Germinal center (tissue), 1 donor: ENCODE measurements at places on chromosomes 11 and 22.
A peak's percentile ranks its signal among the peaks of the same experiment; 100 is the strongest.

DNA sequence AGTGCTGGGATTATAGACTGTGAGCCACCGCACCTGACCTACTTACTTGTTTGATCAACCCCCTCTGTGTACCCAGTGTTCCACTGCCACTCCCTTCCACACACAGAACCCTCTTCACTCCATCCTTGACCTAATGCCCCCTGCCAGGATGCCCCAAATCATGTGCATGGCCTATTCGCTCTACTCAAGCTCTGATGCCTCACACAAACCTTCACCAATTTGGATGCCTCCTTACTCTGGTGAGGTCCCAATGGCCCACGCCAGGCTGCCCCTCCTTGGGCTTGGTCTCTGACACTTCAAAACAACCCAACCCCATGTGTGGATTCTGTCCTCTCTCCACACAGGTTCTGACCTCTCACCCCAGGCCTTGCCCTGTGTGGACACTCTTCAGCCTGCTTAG, 9.4 kb upstream of the PSMC3 start:
- DNase-seq, result no peak

- DNase-seq, result peak; percentile 65
Observed at GRCh38 chr22:33325232-33326004, 267.2 kb upstream of the SYN3 start.

- DNase-seq, result peak; percentile 94
Observed at GRCh38 chr22:21657360-21658032, 8.3 kb upstream of the PPIL2 start.

- DNase-seq, result no peak
Observed at GRCh38 chr11:8261921-8262551, 1.6 kb downstream of the LMO1 start.

DNA sequence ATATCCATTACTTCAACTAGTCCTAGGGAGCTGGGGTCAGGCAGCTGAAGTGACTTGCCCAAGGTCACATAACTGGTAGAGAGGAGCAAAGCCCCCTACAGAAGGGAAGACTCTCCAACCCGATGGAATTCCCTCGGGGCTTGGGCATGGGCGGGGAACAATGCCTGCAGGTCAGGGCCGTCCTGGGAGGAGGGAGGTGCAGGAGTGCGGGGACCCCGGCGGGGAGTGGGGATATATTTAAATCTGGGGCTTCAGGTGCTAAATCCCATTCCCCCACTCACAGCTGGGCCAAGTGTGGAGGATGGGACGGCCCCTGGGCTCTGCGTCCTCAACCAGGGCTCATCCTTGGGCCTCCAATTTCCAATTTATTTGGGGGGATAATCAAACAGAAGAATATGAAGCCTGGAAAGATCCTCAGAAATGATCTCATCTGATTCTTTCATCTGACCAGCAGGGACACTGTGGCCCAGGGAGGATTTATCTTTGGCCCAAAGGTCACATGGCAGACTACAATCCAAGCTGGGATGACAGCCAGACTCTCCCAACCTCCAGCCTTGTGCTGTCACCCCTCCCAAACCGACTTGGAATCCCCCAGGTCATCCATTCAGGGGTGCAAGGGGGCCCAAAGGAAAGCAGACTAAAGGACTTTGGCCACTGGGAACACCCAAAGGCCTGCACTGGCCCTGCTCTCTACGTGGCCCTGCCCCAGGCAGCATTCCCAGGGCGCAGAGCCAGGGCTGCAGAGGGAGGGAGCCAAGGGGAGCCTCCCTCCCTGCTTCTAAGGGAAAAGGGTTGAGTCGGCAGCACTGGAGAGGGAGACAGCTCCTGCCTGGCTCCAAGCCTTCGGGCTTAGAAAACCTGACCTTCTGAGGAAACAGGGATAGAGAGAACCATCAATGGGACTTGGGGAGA, 8.7 kb upstream of the C1QTNF6 start:
- no peak for DNase-seq

- no peak for DNase-seq
Observed at GRCh38 chr22:45629469-45630089, 42.1 kb upstream of the ATXN10 start.

- no peak for DNase-seq
Observed at GRCh38 chr11:76243193-76243956, 37.1 kb upstream of the WNT11 start.

- no peak for DNase-seq
Observed at GRCh38 chr11:60809691-60810090, 24.6 kb downstream of the MS4A10 start.

DNA sequence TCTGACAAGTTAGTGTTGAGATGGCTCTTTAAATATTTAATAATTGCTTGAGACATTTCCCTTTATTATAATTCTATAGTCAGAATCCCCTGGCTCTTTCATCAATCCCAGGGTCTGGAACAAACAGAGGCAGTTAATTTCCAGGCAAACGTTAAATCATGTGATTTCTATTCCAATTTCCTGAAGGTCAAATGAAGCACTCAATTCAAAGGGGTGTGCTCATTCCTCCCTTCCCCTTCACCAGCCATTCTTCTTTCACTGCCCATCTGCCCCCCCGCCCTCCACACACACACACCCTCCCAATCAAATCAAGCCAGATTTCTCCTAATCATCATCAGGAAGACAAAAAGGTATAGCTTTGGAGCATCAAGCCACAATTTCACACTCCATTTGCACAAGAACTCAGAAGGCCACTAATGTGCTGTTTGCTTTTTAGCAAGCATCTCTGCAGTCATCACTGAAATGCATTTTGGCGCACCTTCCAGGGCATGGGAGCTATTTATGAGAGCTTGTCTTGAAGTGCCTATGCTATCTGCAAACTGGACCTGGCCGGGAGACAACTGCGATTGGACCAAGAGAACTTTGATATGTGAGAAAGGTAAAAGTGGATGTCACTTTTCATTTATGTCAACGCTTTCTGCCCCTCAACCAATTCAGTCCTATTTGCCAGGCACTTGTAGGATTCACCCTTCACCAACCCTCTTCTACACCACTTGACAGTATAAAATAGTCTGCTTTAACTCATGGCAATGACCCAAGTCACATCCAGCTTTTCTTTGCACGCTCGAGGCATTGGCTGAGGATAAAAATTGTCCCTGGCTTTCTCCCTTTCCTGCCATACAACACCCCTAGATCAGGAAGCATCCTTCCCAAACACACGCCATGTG, 315.1 kb upstream of the API5 start:
- DNase-seq, result no peak

GRCh38 chr22:29780748-29781676, 13.8 kb downstream of the UQCR10 start:
- DNase-seq, result no peak

- no peak for DNase-seq
Observed at GRCh38 chr11:100691896-100692653, 5.0 kb downstream of the ARHGAP42 start.

DNA sequence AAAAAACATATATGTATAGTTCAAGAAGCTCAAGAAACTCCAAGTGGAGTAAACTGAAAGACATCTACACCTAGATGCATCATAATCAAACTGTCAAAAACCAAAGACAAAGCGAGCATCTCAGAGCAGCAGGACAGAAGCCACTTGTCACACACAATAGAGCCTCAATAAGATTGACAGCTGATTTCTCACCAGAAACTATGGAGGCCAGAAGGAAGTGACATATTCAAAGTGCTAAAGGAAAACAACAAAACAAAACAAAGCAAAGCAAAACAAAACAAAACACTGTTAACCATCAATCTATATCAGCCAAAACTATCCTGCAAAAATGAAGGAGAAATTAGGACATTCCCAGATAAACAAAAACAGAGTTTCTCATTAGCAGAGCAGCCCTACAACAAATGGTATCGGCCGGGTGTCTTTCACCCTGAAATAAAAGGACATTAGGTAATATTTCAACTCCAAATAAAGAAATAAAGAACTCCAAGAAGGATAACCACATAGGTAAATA, 65.8 kb upstream of the SEPTIN5 start:
- DNase-seq, result no peak

DNA sequence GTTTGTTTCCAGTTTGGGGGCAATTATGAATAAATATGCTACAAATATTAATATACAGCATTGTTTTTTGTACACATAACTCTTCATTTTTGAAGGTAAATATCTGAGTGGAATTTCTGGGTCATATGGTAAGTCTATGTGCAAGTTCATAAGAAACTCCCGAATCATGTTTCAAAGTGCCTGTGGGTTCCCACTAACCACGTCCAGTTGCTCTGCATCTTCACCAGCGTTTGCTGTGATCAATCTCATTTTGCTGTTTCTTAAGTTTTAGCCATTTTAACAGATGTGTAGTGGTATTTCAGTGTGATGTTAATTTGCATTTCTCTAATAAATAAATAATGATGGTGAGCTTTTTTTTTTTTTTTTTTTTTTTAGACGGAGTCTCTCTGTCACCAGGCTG, 14.2 kb upstream of the CSRP3 start:
- no peak for DNase-seq

GRCh38 chr22:23571486-23571885, 8.6 kb downstream of the IGLL1 start:
- DNase-seq, result no peak

DNA sequence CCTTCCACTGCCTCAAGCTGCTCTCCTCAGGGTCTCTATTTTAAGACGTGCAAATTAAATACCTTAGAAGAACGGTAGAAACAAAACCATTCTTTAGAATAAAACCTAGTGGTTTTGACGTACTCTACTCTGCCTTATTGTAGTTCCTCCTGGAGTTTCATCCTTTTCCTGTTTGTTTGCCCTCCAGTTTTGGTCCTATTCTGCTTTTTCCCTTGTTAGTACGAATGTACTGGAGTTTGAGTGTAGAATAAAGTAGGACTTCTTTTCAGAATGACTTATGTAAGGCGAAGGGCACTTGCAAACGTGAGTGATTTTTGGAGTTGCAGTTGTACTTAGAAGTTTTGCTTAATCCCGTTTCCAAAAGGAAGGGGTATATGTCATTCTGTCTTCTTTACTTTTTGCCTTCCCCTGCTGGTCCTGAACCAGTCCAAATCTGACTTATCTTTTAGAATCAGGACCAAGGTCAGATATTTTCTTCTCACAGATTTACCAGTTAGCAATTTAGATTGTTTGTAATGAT, 1.4 kb downstream of the SIK2 start:
- DNase-seq, result no peak

- no peak for DNase-seq
Observed at GRCh38 chr11:58334708-58335107, 24.2 kb downstream of the OR5B17 start.

DNA sequence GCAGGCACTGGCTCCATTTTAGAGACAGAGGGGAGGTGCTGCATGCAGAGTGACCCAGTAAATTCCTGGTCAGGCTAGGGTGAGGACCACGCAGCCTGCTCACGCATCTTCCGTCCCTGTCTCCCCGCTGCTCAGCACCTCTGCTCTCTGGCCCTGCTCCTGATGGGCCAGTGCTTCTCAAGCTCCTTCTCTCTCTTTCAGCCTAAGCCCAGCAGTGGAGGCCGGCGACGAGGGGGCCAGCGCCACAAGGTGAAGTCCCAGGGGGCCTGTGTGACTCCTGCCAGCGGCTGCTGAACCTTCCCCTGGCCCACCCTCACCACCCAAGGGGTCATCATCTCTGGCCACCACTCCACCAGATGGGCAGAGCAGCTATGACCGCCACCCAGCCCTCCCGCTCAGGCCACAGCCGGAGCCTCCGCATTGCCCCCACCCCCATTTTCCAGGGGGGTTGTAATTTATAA, 24.7 kb downstream of the GTPBP1 start:
- no peak for DNase-seq

DNA sequence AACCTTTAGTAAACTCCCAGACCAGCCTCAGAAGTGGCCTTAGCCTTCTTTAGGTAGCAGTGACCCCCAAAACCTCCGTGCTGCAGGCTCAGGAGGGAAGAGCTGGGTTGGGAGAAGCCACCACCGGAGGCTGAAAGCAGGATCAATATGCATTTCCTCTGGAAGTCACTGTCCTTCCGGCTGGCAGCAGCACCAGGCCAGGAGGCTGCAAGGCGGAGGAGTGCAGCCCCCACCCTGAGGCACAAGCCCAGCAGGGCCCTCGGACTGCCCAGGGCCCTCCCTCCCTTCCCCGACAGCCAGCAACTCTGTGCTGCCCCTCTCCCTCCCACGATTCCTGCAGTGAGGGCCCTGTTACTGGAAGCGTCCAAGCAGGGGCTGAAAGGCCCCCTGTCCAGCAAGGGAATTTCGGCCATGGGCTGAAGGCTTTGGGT, 3.2 kb upstream of the NRXN2 start:
- DNase-seq, result no peak

- DNase-seq, result no peak
Observed at GRCh38 chr11:71488681-71489270, 35.8 kb downstream of the NADSYN1 start.

- no peak for DNase-seq
Observed at GRCh38 chr11:131503017-131503416, 132.6 kb downstream of the NTM start.

GRCh38 chr22:44357966-44358465, 45.3 kb upstream of the SHISAL1 start:
- no peak for DNase-seq

- peak; percentile 38 for DNase-seq
Observed at GRCh38 chr11:61587541-61587941, 6.7 kb upstream of the SYT7 start.
